Endothelial cell of umbilical vein (primary cell): ENCODE measurements at places on chromosomes 6 and 20. TPM values are rescaled to one million over a fixed set of nuclear protein-coding genes. Genes with fewer than 3 reads are reported as not detected.
A peak's percentile ranks its signal among the peaks of the same experiment; 100 is the strongest.

SEMG1 gene
- total RNA-seq, result not detected in 2 replicates

FANCE gene
- total RNA-seq, result 11.0 and 12.7 TPM in 2 replicates

EPPIN gene
- total RNA-seq, result not detected in 2 replicates

KIAA0408 gene
- total RNA-seq, result not detected in 2 replicates

DLK2 gene
- total RNA-seq, result not detected in 2 replicates

NRSN1 gene
- total RNA-seq, result not detected in 2 replicates

EYA4 gene
- total RNA-seq, result not detected in 2 replicates

EEF1A2 gene
- 2.9 and 3.4 TPM in 2 replicates for total RNA-seq

ARFRP1 gene
- 51.6 and 56.3 TPM in 2 replicates for total RNA-seq

EFCAB8 gene
- 0.31 and 0.60 TPM in 2 replicates for total RNA-seq

DNA sequence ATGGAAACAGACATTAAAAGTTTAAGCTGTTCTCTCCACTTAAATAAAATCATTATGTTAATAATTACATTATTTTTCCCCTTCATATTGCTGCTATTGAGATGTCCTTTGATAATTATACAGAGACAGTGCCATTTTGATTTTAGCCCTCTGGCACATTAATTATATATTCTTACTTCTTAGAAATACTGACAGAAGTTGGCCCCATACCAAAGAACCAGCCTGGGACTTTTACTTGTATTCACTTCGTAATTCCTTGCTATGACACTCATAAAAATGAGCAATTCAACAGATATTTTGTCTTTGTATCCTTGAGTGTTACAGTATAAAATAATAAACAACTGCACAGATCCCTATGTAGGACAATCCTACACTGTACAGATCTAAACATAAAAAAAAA is 743.7 kb downstream of the TBC1D32 start:
- DNase-seq, result no peak

- no peak for DNase-seq
Observed at GRCh38 chr6:43376551-43376981, 7.1 kb upstream of the ZNF318 start.

DNA sequence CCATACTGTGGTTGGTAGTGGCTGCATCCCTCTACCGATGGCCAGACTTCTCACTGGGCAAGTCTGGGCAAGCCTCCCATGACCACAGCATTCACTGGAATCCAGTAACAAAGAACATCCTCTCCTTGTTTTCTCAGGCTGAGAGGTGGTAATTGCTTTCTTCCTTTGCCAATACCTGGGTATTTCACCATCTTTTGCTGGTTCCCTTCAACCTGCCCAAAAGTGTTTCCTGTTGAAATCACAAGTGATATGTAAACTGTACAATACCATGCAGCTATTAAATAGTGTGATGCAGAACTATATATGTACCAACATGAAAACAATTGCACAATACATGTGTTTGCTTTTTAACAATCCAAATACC is at the start of gene PTCHD4:
Gene PTCHD4, minus strand, starts transcription at position 55 of the 364 bp plus-strand sequence. CDS start 42,240 bp downstream, outside the sequence.
- peak; percentile 88 for DNase-seq

DNA sequence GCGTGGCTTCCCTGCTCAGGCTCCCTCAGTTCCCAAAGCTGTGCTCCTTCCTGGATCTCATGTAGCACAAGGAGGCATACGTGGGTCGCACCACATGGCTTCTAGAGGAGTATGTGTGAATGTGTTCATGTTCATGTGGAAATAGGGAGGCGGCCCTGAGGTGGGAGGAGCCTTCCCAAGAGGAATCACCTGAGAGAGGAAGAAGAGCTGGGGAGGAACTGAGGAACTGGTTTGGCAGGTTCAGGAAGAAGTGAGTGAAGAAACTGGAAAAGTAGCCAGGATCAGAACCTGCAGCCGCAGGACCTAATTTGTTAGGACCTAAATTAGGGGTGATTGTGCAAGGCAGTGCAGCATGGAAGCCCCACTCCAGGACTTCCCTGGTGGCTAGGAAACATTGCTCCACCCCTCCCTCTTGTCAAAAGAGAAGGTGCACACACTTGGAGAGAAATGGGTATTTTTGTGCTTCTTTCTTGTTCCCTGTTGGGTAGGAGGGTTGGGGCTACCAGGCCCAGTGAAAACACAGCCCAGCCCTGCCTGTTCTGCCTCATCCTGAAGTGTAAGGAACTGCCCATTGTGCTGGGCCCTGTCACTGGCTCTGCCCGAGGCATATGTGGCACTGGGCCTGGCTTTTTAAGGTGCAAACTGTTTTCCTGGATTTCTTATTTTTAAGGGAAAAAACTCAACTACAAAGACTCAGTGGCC is 20.7 kb downstream of the SYNJ2 start:
- DNase-seq, result no peak

GRCh38 chr6:165008971-165009370 is 300.4 kb downstream of the C6orf118 start:
- no peak for DNase-seq

GRCh38 chr6:150126641-150127291 is 16.1 kb upstream of the PPP1R14C start:
- DNase-seq, result no peak

GRCh38 chr6:81401970-81402690 is 350.4 kb downstream of the TENT5A start:
- DNase-seq, result no peak

GRCh38 chr6:69985180-69985579 is 118.8 kb downstream of the COL19A1 start:
- DNase-seq, result no peak

DNA sequence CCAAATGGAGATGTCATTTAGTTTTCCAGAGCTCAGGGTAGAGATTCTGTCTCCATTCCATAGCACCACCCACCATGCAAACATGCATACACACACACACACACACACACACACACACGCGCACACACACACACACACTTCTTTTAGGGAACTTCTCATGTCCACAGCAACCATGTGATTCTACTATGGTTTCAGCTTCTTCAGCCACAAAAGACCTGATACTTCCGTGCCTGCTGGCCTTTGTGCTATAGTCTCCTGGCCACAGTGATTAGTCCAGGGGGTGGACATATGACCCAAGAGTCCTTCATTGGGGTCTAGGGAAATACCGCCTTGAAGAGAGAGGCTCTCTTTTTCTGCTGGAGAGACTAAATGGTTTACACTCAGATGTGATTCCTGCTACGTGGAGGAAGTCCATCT is 53.5 kb downstream of the CARMIL1 start:
- no peak for DNase-seq

DNA sequence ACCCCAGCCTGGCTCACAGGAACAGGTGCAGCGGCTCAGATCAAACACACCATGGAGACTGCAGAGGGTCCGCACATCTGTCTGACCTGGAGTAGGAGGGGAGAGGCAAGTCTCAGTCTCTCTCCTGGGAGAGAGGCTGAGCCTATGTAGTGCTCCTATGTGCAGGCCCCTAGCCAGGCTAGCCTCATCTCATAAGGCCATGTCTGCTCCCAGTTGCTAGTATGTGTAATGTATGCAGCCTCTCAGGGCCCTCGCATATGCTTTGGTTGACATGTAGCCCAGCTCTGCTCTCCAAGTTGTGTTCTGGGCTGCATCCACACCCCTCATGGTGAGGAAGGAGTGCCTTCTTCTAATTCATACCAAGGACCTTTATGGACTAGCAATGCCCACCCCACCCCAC is 11.8 kb downstream of the TNXB start:
- DNase-seq, result no peak

- no peak for DNase-seq
Observed at GRCh38 chr20:22387452-22387851, 196.9 kb downstream of the FOXA2 start.

GRCh38 chr20:33209789-33210188 is 7.4 kb upstream of the BPIFA3 start:
- DNase-seq, result peak; percentile 40

- DNase-seq, result no peak
Observed at GRCh38 chr6:52643158-52643557, 27.8 kb upstream of the TMEM14A start.

GRCh38 chr20:50245498-50246366 is 55.1 kb downstream of the CEBPB start:
- DNase-seq, result no peak

DNA sequence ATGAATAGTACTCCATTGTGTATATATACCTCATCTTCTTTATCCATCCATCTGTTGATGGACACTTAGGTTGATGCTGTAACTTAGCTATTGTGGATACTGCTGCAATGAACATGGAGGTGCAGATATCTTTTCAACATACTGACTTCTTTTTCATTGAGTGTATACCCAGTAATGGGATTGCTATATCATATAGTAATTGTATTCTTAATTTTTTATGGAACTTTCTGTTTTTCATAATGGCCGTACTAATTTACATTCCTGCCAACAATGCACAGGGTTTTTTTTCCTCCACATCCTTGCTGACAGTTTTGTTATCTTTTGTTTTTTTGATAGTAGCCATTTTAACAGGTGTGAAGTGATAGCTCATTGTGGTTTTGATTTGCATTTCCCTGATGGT is 5.2 kb downstream of the CCN2 start:
- DNase-seq, result no peak

GRCh38 chr20:41366546-41367392 is at the start of gene EMILIN3:
EMILIN3 (minus strand) TSS chr20:41366818; CDS start chr20:41366634, 184 bp downstream.
- DNase-seq, result no peak

- DNase-seq, result no peak
Observed at GRCh38 chr6:18062733-18063132, 59.7 kb downstream of the NHLRC1 start.

DNA sequence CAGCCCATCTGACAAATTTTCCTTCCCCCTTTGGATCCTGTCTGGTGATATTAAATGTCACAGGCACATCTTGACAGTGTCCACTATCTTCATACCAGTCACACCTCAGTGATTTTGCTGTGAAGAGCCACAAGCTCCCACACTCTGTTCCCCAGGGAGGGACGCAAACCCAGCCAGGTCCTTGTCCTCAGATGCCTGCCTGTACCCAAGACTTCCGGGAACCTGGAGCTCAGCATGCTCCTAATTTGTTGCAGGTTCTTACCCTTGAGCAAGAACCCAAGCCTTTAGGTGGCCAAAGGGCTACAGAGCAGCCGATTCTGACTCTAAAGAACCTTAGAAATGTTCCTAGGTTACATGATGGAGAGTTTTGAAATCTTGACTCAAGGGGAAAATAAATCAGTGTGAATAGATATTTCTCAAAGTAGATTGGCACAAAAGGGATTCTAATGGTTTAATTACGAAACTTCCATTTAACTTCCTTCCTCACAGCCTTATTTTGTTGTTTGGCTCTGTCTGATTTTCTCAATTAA is 66.2 kb upstream of the MTHFD1L start:
- no peak for DNase-seq

DNA sequence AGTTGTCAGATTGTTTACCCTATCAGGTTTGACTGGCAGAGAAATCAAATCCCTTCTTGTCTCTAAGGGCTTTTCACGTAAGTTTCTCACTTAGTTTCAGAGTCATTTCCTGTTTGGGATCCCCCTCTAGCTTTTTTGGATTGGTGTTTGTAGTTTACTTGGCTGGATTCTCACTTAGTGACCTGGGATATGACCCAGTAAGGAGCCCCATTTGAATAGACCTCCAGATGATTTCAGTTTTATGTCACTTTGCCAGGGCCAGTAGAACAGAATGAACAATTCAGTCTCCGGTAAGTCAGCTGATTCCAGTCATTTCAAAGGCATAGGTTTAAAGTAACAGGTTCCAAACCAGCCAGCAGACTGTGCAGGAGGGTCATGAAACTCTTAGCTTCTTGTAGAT is 8.2 kb downstream of the FAM135A start:
- no peak for DNase-seq

- DNase-seq, result no peak
Observed at GRCh38 chr6:50021894-50022293, at the start of gene DEFB110. DEFB110 (minus strand) TSS chr6:50021994; CDS start chr6:50021935, 59 bp downstream.

DNA sequence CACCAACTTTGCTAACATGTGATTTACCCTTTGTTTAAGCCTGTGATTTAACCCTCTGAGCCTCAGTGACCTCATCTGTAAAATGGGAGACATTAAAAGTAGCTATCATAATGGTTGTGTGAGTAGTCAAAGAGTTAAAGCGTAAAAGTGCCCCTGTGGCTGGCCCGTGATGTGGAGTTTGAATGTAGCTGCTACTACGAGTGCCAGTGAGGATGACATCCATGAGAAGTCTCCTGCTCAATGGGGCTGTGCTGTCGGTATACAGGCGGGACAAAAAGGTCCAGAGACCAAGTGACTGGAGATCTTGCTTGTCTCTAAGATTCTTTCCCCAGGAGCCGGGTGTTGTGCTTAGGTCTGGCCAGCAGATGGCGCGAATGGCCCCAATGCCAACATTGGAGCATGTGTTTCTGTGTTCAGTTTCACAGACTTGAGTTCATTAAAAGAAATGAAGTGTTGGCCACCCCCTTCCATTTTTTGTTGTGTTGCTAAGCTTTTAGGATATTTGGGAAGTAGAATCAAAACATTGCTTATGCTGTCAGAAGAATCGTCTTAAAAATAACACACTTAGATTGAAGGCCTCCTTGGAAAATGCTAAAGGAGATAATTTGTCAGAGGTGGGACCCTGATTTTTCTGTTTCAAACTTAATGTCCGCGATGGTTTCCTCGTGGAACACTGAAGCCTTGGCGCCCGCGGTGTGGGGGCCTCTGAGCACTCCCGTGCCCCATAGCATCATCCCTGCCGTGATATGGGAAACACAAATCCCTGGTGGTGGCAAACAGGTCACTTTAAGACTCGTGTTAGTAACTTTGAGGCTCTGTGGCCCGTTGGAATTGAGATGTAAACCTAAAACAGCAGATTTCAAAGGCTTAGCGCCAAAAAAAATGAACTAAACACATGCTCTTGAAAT is 9.3 kb upstream of the RBM38 start:
- peak; percentile 79 for DNase-seq

DNA sequence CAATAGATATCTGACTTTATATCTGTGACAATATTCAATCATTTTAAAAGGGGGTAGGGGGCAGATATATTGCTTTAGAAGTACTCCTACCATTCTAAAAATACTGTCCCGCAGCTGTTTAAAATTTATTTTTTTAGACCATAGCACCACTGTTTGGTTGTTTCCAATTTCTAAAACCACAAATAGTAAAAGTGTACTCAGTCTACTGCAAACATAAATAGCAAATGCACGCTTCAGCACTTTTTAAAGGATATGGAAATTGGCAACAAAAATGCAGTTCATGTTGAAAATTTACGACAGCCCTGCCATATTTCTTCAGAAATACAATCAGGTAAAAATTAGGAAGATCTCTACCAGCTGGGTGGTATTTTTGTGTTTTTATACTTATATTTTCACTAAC is 132.0 kb upstream of the RUNX2 start:
- no peak for DNase-seq

DNA sequence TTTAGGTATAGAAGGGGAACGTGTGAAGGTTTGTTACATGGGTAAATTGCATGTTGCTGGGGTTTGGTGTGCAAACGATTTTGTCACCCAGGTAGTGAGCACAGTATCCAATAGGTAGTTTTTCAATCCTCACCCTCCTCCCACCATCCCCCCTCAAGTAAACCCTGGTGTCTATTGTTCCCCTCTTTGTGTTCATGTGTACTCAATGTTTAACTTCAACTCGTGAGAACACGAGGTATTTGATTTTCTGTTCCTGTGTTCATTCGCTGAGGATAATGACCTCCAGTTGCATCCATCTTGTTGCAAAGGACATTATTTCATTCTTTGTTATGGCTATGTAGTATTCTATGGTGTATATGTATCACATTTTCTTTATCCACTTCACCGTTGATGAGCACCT is 11.6 kb upstream of the VNN1 start:
- no peak for DNase-seq
